ENCODE measurements at places on chromosomes 6 and 20.

GRCh38 chr6:124989136-124989983 lies 27.1 kb downstream of the RNF217 start:
- H3K27ac ChIP-seq, result no peak overlapping the region
- no peak for DNase-seq
- no peaks in the 10 kb centered on the region for H3K27me3 ChIP-seq
- no peaks in the 10 kb centered on the region for H3K36me3 ChIP-seq
- H3K4me3 ChIP-seq, result no peak overlapping the region
- peaks cover 5% of the 10 kb centered on the region for H3K4me1 ChIP-seq

- peak overlapping the region; percentile 98 for H3K4me3 ChIP-seq
- no peak for DNase-seq
- H3K27me3 ChIP-seq, result no peaks in the 10 kb centered on the region
- H3K4me1 ChIP-seq, result peaks cover 41% of the 10 kb centered on the region
Observed at GRCh38 chr6:33286946-33287914, 1.8 kb downstream of the WDR46 start.

GRCh38 chr6:8947900-8948299 lies 512.6 kb upstream of the SLC35B3 start:
- no peak overlapping the region for H3K4me3 ChIP-seq
- DNase-seq, result no peak
- H3K27me3 ChIP-seq, result no peaks in the 10 kb centered on the region
- no peak overlapping the region for H3K27ac ChIP-seq
- no peaks in the 10 kb centered on the region for H3K36me3 ChIP-seq

GRCh38 chr6:24972311-24972958 lies 36.7 kb upstream of the RIPOR2 start:
- no peak overlapping the region for H3K4me3 ChIP-seq
- H3K27me3 ChIP-seq, result no peaks in the 10 kb centered on the region
- peaks cover 64% of the 10 kb centered on the region for H3K4me1 ChIP-seq
- H3K36me3 ChIP-seq, result peaks cover 7% of the 10 kb centered on the region
- no peak overlapping the region for H3K27ac ChIP-seq
- no peak for DNase-seq

- H3K4me3 ChIP-seq, result no peak overlapping the region
- H3K27me3 ChIP-seq, result peaks cover 10% of the 10 kb centered on the region
- H3K4me1 ChIP-seq, result no peaks in the 10 kb centered on the region
- H3K36me3 ChIP-seq, result no peaks in the 10 kb centered on the region
- no peak overlapping the region for H3K27ac ChIP-seq
Observed at GRCh38 chr6:6872459-6873344, 235.1 kb upstream of the RREB1 start.

GRCh38 chr6:168664956-168665355 lies 224.0 kb downstream of the SMOC2 start:
- no peaks in the 10 kb centered on the region for H3K36me3 ChIP-seq
- no peak overlapping the region for H3K4me3 ChIP-seq
- no peak for DNase-seq
- peaks cover 7% of the 10 kb centered on the region for H3K27me3 ChIP-seq
- H3K4me1 ChIP-seq, result no peaks in the 10 kb centered on the region

DNA sequence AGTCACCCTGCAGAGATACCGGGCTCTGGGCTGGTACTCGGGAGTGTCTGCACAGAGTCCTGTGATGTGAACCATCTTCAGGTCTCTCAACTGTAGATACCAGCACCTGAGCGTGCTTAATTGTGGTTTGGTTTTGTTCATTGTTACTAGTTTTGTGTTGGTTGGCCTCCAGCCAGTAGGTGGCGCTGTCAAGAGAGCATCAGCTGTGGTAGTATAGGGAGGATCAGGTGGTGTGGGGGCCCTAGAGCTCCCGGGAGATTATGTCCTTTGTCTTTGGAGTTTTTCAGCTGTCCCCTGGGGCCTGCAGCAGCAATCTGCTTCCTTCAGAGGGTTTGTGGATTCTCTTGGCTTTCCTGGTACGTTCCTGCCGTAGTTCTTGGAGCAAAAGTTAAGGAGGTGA lies 67.9 kb downstream of the CDYL start:
- H3K36me3 ChIP-seq, result peaks cover 40% of the 10 kb centered on the region
- no peak overlapping the region for H3K4me3 ChIP-seq
- H3K27me3 ChIP-seq, result no peaks in the 10 kb centered on the region
- DNase-seq, result peak; percentile 17

- no peak overlapping the region for H3K4me3 ChIP-seq
- peaks cover 46% of the 10 kb centered on the region for H3K36me3 ChIP-seq
- no peak overlapping the region for H3K27ac ChIP-seq
- H3K27me3 ChIP-seq, result no peaks in the 10 kb centered on the region
- no peak for DNase-seq
- H3K4me1 ChIP-seq, result peaks cover 20% of the 10 kb centered on the region
Observed at GRCh38 chr20:31537890-31538289, 23.6 kb downstream of the HM13 start.

- no peak overlapping the region for H3K27ac ChIP-seq
- H3K27me3 ChIP-seq, result no peaks in the 10 kb centered on the region
- no peak overlapping the region for H3K4me3 ChIP-seq
- peaks cover 11% of the 10 kb centered on the region for H3K36me3 ChIP-seq
- DNase-seq, result peak; percentile 85
Observed at GRCh38 chr20:47663354-47664067, 121.8 kb downstream of the SULF2 start.

DNA sequence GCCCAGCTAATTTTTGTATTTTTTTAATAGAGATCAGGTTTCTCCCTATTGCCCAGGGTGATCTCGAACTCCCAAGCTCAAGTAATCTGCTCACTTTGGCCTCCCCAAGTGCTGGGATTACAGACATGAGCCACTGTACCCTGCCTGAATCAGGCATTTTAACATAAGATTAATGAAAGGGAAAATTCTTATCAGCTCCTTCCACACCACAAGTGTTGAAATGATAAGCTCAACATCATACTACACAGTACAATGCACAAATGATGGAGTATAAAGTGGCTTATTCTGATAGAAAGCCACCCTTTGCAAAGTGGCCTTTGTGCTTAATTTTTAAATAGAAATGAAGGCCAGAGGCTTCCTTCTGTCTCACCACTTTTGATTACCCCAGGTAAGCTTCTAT lies 71.3 kb upstream of the MCHR2 start:
- no peak for DNase-seq
- no peaks in the 10 kb centered on the region for H3K36me3 ChIP-seq
- no peaks in the 10 kb centered on the region for H3K27me3 ChIP-seq
- no peak overlapping the region for H3K27ac ChIP-seq

DNA sequence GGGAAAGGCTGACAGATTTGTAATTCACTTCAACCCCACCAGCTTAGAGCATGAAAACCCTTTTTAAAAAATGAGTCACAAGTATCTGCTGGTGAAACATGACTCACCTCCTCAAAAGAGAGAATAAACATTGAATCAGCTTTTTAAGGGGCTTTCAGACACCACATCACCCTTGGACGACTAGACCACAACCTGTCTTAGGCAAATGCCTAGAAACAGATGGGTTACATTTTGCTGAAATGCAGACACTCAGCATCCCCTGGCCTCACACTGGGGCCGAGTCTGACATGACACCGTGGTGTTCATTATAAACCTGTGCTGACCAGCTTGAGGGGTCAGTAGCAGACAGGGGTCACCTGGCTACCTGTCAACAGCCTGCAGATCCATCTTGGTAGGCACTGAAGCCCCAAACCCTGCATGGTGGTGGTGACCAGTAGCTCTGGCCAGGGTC lies 175.3 kb upstream of the CST7 start:
- no peak overlapping the region for H3K4me3 ChIP-seq
- peaks cover 30% of the 10 kb centered on the region for H3K27me3 ChIP-seq
- peaks cover 8% of the 10 kb centered on the region for H3K4me1 ChIP-seq
- no peak overlapping the region for H3K27ac ChIP-seq
- peak; percentile 42 for DNase-seq
- H3K36me3 ChIP-seq, result no peaks in the 10 kb centered on the region

DNA sequence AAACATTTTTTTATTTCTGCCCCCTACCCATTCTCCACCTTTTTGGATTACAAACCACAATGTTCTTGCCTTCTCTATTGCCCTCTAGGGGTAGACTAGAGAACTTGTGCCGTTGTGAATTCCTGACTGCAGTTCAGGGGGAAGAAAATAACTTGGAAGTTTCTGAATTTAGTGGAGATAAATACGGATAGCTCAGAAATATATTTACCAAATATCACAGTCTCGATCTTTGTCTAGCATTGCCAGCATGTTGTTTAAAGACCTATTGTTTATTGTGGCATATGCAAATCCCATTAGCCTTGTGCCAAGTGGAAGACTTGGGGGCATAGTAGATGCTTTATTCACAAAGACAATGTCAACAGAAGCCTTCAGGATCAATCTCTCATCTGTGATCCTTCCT lies 154.1 kb upstream of the MMS22L start:
- H3K36me3 ChIP-seq, result no peaks in the 10 kb centered on the region
- DNase-seq, result no peak
- peaks cover 5% of the 10 kb centered on the region for H3K27me3 ChIP-seq
- H3K4me1 ChIP-seq, result no peaks in the 10 kb centered on the region

GRCh38 chr6:159325476-159325875 lies 156.3 kb downstream of the FNDC1 start:
- no peaks in the 10 kb centered on the region for H3K36me3 ChIP-seq
- H3K4me1 ChIP-seq, result no peaks in the 10 kb centered on the region

DNA sequence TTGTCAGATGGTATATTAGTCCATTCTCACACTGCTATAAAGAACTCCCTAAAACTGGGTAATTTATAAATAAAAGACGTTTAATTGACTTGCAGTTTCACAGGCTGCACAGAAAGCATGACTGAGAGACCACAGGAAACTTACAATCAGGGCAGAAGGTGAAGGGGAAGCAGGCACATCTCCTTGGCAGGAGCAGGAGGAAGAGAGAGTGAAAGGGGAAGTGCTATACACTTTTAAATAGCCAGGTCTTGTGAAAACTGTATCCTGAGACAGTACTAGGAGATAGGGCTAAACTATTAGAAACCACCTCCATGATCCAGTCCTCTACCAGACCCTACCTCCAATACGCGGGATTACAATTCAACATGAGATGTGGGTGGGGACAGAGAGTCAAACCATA lies 193.9 kb upstream of the KCNG1 start:
- peaks cover 46% of the 10 kb centered on the region for H3K27me3 ChIP-seq
- no peaks in the 10 kb centered on the region for H3K36me3 ChIP-seq
- no peak for DNase-seq

Data from activated CD4-positive, alpha-beta memory T cell treated with anti-CD3 and anti-CD28 coated beads for 36 hours (primary cell).